NCI-H1092 treated with DMSO at 0.1 percent for 48 hours (cell line): ENCODE measurements at places on chromosomes 13 and 19.

- no peak for DNase-seq
These were observed 20.4 kb downstream of the AMER2 start for GRCh38 chr13:25151626-25152195.

GRCh38 chr19:45591004-45591637, 6.5 kb upstream of the OPA3 start:
- DNase-seq, result peak; percentile 12

DNA sequence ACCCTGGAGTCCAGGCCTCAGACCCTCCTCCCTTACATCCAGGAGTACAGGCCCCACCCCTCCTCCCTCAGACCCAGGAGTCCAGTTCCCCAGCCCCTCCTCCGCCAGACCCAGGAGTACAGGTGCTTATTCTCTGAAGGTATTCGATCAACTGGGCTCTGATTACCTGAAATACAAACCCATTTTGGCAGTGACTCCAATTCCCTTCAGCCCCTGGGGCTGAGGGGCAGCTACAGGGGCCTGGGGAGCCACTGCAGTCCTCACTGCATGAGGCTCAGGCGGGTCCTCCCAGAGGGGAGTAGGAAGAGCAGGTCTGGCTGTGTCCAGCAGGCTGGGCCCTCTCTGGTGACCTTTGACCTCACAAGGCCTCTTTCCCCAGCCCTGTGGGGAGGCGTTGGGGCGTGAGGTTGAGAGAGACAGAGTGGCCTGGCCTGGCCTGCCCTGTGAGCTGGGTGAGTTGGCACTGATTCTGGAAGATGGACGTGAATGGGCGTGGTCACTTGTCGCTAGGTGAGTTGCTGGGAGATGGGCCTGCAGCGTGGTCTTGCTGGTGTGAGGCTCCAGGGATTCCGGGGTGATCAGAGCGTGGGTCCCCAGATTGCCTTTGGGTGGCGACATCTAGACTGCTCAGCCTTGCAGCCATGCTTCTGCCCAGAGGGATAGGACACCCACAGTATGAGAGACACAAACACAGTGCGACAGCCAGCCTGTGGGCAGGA, 3.1 kb downstream of the BCAT2 start:
- no peak for DNase-seq

- DNase-seq, result no peak
These were observed 10.8 kb downstream of the SUGP2 start for GRCh38 chr19:19022380-19022961.

GRCh38 chr13:41049480-41050440, 11.5 kb upstream of the WBP4 start:
- DNase-seq, result no peak
